ENCODE measurements at places on chromosomes 1 and 21.
A peak's percentile ranks its signal among the peaks of the same experiment; 100 is the strongest.

GRCh38 chr1:204177133-204177532 lies 11.0 kb upstream of the REN start:
- no peak for DNase-seq

DNA sequence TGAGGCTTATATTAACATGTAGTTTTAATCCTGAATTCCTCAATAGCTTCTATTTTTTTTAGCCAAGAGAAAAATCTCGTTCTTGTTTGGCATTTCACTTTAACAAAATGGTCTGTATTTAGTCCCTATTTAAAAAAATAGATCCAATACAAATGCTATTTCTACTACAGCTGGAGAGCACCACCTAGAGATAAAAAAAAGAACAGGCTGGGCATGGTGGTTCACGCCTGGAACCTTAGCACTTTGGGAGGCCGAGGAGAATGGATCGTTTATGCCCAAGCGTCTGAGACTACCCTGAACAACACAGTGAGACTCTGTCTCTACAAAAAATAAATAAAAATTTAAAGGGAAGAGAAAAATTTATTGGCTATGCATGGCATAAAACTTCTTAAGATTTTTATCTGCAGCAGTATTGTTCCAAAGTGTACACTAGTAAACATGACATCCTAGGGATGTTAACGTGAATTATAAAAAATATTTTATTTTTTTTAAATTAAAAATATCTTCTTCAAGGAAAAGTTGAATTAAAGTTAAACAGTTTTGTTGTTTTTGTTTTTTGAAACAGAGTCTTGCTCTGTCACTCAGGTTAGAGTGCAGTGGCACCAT lies 4.4 kb downstream of the ST7L start:
- peak; percentile 64 for DNase-seq

- DNase-seq: no peak
Observed at GRCh38 chr1:50097791-50098190, 10.9 kb upstream of the ELAVL4 start.

DNA sequence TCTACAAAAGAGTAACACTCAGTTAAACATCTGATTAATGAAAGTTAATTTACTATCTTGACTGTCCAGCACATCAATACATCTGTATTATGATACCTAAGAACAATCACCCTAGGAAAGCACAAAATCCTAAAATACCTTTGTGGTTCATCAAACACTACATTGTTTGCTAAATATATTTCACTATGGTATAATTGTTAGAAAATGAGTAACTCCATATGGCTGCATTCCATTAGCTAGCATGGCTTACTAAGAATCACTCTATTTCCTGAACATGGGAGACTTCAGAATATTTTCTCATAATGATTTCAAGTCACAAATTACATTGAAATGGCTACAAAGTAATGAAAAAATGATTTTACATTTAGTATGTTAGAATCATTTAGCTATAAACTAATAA lies 12.5 kb downstream of the TRMT1L start:
- peak; percentile 11 for DNase-seq

GRCh38 chr1:234040446-234041317 lies 136.2 kb downstream of the SLC35F3 start:
- DNase-seq: no peak

GRCh38 chr1:31019401-31019800 lies 46.1 kb downstream of the PUM1 start:
- DNase-seq: no peak

- DNase-seq: no peak
Observed at GRCh38 chr1:202029727-202030126, 19.3 kb downstream of the ELF3 start.

GRCh38 chr1:3625151-3625907 lies 514 bp downstream of the TPRG1L start:
- peak; percentile 49 for DNase-seq

- no peak for DNase-seq
Observed at GRCh38 chr1:167648252-167648849, 18.3 kb downstream of the RCSD1 start.

DNA sequence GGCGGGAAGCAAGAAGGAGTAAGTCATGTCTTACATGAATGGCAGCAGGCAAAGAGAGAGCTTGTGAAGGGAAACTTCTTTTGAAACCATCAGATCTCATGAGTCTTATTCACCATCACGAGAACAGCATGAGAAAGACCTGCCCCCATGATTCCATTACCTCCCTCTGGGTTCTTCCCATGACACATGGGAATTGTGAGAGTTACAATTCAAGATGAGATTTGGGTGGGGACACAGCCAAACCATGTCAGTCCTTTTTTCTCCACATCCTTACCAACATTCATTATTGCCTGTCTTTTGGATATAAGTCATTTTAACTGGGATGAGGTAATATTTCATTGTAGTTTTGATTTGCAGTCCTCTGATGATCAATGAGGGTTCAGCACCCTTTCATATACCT lies 81.0 kb downstream of the DIRAS3 start:
- DNase-seq: no peak

DNA sequence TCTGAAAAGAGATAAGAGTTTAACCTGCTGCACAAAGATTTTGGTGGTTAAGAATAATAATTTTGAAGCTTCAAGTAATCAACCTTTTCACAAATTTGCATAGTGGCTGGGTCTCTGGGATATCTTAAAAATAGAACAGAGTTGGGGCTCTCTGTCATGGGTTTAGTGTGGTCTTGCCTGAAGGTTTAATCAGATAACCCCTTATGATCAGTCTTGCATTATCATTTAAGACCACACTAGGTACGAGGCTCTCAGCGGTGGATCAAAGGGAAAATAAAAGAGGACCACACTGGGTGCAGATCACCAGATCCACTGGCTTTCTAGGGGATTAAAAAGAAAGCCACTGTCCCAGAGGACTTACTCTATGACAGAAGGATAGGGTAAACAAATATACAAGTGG lies 19.5 kb downstream of the LRRC8C start:
- no peak for DNase-seq

GRCh38 chr1:84771895-84772294 lies 81.6 kb upstream of the SSX2IP start:
- DNase-seq: no peak

DNA sequence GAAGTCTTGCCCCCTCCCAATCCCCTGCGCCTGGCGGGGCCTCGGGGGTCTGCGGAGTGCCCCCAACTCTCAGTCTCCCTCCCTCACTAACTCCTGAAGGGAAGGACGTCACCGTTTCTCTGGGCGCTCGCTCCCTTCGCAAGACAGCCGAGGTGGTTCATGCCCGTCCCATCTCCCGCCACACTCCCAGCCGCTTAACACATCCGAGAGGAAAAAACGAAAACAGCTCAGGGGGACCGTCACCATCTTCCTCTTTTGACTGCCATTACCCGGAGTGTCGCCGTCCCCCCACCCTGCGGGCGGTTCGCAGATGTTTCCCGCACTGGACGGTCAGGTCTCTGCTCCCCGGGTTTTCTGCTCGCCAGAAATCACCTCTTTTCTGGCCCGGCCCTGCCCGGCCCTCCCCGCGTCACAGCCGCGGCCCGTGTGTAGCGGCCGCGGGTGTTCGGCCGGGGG lies 532 bp downstream of the ERO1B start:
- peak; percentile 15 for DNase-seq

DNA sequence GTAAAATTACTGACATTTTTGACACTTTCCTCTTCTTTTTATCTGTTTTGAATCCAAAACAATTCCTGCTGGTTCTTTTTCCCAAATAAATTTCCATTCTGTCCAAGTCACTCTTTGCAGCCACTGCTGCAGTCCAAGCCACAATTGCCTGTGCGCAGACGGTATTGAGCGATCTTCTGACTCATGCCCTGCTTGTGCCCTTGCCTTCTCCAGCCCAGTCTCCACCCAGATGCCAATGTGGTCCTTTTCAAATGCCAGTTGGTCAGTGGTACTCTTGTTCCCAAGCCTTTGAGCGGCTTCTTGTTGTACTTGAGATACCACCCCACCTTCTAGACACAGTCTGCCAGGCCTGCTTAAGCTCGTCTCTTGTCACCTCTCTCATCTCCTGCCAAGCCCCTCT lies 78.9 kb downstream of the CAMTA1 start:
- DNase-seq: no peak

DNA sequence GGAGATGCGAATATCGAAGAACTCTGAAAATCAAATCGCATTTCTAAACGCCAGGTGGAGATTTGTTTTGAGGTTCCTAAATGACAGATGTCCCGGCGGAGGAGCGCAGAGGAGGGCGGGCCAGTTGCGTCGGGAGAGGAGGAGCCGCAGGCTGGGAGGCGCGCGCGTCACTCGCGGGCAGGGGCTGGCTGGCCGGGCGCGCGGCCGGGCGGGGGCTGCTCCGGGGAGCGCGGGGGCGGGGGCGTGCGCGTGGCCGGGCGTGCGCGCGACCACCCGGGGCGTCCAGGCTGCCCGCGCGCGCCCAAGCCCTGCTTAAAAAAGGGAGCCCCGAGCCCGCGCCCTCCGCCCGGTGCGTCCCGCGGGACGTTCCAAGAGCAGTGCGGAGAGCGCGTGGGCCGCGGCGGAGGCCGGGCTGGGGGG lies 47.3 kb downstream of the H3-3A start:
- peak; percentile 57 for DNase-seq

GRCh38 chr1:115593365-115594259 lies 48.2 kb upstream of the VANGL1 start:
- no peak for DNase-seq

DNA sequence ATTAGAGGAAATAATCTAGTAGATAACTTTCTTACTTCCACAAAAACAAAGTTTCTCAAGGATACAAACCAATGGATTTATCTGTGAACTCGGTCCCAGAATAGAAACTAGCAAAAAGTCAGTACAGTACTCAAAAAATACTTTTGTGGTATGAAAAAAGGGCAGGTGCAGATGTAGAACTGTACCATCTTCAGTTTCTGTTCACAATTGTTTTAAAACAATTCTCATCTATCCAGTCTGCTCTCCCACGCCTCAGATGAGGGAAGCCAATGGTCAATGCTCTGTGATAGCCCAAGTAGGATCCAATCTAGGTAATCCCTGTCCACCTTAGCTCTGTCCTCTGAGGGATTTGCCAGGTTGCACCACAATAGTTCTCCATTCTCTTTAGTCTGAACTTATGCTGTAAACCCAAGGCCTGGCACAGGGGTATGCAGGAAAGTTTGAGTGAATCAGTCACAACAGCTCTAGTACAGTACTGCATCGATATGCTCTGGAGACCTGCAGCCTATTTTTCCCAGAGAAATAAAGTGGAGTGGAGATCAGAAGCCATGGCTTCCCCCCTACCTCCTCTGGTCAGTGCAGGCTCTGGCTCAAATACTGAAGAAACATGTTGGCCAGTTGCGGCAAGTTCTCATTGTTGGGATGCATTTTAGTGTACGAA lies 1.4 kb downstream of the KTI12 start:
- DNase-seq: no peak

GRCh38 chr1:54585181-54586066 lies 37.4 kb downstream of the ACOT11 start:
- DNase-seq: no peak

GRCh38 chr21:42223826-42224575 lies 5.1 kb downstream of the ABCG1 start:
- no peak for DNase-seq

- no peak for DNase-seq
Observed at GRCh38 chr1:173093691-173094445, 43.1 kb upstream of the TNFSF18 start.

DNA sequence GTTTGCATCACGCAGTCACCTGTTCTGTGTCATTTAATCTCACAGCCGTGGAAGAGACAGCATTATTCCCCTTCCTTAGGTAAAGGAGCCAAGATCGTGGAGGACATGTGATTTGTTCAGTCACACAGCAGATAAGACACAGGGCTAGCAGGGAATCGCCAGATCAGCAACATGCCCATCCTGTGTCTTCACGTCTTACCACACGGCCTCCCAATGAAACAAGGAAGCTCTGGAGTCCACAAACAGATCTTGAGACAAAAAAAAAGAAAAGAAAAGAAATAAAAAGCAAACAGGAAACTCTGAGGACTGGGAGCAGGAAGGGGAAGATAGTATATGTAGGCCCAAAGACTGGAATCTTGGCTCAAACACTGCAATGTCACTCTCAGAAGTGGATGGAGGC lies 155.3 kb downstream of the ADSS2 start:
- no peak for DNase-seq

GRCh38 chr1:201346337-201346939 lies 31.0 kb downstream of the TNNT2 start:
- peak; percentile 48 for DNase-seq

GRCh38 chr1:40905061-40905460 lies 42.9 kb upstream of the CITED4 start:
- DNase-seq: no peak

- no peak for DNase-seq
Observed at GRCh38 chr1:53114581-53115400, 27.6 kb downstream of the SLC1A7 start.

GRCh38 chr1:192435704-192436103 lies 118.9 kb downstream of the RGS21 start:
- DNase-seq: peak; percentile 82

- DNase-seq: no peak
Observed at GRCh38 chr1:53600001-53600400, 139.0 kb downstream of the GLIS1 start.

- no peak for DNase-seq
Observed at GRCh38 chr1:43994794-43995790, 3.7 kb downstream of the CCDC24 start.

- DNase-seq: no peak
Observed at GRCh38 chr1:228058172-228058948, 24.1 kb upstream of the ARF1 start.

DNA sequence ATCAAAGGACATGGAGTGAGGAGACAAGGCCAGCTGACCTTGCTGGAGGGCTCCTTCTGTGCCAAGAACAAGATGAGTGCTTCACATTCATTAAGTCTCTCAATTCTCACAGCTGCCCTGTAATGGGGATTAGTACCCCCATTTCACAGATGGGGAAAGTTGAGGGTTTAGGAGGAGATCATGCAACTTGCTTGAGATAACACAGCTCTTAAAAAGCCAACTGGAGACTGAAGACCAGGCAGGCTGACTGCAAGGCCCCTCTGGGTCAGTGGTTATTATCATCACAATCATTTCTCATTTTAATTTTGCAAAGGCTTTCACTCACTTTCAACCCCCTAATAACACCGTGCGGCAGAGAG lies 46.8 kb downstream of the GPR161 start:
- DNase-seq: no peak

- DNase-seq: no peak
Observed at GRCh38 chr1:117638141-117638540, 32.3 kb downstream of the TENT5C start.

DNA sequence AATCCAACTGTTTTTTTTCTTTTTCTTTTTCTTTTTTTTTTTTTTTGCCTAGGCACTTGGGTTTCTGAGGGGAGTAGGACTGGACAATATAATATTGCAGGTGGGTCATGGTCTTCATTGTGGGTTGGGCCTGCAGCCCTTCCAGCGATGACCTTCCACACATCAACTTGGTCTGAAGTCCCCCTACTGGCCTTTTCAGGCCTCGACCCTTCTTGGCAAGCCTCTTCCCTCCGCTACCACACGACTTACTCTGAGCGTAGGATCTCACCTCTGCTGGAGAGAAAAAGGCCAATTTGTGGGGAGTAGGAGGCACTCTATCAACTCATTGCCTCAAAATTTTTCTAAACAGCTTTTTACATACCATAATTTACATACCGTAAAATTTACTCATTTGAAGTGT lies 51.1 kb upstream of the GRIK3 start:
- DNase-seq: no peak

GRCh38 chr1:224931605-224932004 lies 2.1 kb downstream of the DNAH14 start:
- DNase-seq: no peak
